Kidney capillary endothelial cell (primary cell): ENCODE measurements at places on chromosomes 13 and 19.

DNA sequence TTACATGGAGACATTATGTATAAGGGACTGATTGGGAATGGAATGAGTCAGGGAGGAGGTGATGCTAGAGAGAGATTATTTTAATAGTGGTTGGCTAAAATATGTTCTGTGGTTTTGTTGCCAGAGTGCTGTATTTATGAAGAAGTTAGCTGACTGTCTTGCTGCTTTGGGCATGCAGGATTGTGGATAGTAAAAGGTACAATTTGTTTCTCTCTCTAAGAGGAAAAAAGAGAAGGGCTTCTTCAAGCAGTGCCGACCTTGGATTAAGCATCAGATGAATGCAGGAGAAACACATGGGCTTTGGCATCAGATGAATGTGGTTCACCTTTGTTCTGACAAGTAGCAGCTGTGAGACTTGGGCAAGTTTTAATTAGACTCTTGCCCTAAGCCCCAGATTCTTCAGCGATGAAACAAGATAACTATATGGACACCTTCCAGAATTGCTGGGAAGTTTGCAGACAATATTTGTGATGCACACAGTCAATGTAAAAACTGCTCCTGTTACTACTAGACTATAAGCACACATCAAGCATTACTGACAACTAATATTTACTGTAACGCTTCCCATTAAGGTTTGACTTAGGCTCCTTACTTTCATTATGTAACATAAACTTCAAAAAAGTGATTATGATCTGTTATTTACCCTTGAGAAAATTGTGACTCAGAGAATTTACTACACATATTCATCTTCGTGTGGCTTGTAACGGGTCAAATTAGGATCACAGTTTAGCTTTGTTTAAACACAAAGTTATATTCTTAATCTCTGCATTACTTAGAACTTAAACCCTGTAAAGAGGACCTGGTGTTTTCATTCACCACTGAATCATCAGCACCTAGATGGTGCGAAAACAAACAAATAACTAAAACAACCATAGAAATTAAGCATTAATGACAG lies 824.0 kb downstream of the PCDH9 start:
- no peak for DNase-seq

DNA sequence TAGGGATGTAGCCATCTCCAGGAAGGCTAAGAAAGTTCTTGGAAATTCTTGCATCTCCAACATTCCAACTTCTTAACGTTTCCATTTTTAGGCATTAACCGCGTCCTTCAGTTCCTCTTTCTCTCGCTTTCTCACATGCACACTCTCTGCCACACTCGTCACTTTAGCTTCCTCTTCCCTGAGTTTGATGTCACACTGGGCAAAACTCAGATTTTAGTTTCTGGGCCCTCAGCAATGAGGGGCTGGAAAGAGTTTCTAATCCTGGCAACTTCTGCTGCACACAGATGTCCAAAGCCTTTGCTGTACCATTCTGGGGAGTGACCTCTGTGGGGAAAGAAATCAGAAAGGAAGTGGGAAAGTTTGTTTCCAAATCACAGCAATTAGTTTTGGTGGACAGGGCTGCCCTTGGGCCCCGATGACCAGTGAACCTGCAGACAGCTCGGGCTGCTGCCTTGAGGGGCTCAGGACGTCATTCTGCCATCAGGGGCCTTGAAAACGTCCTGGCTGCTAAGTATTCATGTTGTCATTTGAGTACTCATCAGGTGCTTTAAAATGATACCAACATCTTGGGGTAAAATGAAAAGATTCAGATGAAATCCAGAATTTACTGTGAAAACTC lies 89.3 kb downstream of the KL start:
- no peak for DNase-seq

DNA sequence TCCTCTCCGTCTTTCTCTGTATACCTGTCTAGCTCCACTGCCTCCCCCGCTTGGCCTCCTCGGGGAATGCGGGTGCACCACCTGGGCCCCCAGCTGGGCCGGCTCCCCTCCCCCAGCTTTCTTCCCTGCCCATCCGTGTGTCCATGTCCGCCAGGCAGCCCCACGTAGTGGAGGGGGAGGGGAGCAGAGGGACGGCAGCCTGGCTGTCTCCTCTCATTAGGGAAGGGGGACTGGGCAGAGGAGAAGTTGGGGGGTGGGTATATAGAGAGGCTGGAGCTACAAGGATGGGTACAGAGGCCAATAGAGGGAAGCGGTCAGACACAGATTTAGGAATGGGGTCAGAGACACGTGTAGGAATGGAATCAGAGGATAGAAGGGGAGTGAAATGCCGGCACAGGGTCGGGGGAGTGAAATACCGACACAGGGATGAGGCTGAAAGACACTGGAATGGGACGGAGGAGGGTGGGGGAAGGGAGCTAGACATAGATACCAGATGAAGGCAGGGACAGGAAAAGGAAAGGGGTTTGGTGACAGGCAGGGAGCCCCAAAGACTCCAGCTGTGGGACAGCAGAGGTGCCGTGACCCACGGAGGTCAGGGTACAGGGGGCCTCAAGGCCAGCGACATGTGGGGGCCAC lies 2.8 kb downstream of the NECTIN2 start:
- peak; percentile 25 for DNase-seq

GRCh38 chr19:49894879-49895565 lies 1.7 kb downstream of the IL4I1 start:
- DNase-seq, result no peak

GRCh38 chr13:110759710-110760109 lies 46.2 kb downstream of the ING1 start:
- no peak for DNase-seq

DNA sequence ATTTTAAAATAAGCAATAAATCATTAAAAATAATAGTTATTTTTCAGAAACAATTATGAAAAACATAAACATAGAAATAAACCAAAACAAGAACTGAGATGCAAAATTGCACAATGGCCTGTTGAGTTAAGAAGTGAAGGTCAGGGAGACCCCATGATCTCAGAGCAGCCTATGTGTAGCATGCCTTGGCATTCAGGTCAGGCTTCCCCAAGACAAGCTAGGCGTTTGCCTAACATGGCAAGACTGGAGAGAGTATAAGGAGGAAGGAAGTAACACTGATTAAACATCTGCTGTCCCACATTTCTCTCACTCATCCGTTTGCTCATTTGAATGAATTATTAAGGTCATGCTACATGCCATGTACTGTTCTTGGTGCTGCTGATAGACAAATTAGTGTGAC lies 291.8 kb downstream of the TSHZ3 start:
- DNase-seq, result no peak

DNA sequence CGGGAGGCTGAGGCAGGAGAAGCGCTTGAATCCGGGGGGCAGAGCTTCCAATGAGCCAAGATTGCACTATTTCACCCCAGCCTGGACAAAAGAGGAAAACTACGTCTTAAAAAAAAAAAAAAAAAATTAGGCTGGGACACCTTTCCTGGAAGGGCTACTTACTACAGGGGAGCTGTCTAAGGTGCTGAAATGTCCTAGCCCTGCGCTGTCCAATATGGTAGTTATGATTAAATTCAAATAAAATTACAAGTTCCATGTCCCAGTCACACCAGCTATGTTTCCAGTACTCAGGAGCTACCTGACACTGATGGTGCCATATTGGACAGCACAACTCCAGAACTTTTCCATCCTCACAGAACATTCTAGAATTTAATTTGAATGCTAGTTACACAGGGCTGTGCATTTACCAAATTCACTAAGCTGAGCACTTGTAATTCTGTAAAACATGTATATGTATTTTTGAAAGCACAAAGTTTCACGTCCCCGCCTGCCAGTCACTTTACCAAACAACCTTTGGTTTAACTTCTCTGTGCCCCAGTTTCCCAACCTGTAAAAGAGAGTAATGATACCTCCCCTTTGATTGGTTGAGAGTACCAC lies 9.2 kb upstream of the ZSCAN22 start:
- DNase-seq, result peak; percentile 18

- no peak for DNase-seq
Observed at GRCh38 chr13:85728811-85729210, 70.4 kb downstream of the SLITRK6 start.

DNA sequence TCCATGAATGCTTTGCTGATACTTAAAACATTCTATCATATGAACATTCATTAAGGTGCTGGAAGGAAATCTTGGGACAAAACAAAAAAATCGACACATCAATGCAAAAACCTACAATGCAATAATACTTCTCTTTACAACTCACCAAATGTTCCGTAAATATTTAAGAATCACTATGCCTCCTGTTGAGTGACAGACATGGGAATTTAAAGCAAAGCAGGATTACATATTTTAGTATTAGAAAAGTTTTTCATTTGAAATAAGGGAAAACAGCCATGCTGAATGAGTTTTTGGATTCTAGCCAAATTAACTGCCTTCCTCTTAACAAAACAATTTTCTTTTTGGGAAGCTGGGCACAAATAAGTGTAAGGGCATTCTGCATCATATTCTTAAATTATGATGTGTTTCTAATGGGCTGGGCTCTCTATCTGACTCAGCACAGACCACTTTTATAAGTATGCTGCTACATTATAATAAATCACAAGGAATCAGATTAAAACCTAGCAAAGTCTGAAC lies 93.7 kb downstream of the RBM26 start:
- no peak for DNase-seq

DNA sequence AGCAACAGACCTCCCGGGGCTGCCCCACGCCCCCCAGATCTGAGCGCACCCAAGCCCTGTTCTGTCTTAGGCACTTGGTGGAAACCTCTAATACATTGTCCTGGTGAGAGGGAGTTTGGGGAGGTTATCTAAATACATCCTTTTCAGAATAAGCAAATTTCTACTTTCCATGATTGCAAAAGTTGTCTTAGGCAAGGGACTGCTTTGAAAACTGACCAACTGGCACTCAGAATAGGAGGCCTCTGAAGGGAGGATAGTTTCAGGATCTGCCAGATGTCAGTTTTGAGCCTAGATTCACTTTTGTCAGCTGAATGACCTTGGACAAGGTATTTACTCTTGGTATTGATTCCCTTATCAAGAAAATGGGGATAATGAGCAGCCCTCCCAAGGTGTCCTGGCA lies 11.8 kb downstream of the SERP2 start:
- no peak for DNase-seq

- DNase-seq, result no peak
Observed at GRCh38 chr19:41442473-41443355, at the start of gene ERICH4. TSS of gene ERICH4 (plus strand) at chr19:41443156. CDS start at chr19:41443170, 14 bp downstream.

DNA sequence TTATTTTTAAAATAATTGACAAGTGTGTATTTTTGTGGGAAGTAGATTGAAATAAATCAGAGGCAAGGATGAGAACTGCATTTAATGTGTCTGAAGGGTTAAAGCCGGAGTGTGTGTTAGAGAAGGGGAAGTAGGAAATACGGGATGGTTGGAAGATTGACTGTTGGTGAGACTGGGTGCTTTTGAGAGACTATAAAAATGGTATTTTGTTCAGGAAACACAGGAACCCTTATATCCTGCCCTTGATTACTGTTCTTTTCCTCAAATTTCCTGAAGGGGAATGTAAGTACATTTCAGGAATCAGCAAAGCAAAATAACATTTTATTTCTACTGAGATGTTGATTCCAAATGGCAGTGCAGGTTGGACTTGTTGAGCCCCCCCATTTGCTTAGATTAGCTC lies 15.1 kb downstream of the IFT88 start:
- DNase-seq, result no peak

DNA sequence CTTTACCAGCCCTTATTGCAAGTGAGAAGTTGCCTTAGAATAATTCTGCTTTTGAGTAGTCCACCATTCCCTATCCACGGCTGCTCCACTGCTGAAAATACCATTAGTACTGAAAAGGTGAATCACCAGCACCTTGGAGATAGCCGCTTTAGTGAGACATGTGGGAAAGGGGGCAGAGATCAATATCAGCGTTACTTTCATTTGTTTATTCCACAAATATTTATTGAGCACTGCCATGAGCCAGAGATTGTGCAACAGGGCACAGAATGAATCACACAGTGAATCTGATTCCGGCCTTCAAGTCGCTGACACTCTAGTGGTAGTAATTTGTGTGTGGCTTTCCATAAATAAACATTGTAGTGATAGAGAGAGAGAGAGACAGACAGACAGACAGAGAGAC lies 31.5 kb upstream of the MYO16 start:
- DNase-seq, result no peak

- no peak for DNase-seq
Observed at GRCh38 chr13:78087966-78088678, 169.5 kb upstream of the EDNRB start.

DNA sequence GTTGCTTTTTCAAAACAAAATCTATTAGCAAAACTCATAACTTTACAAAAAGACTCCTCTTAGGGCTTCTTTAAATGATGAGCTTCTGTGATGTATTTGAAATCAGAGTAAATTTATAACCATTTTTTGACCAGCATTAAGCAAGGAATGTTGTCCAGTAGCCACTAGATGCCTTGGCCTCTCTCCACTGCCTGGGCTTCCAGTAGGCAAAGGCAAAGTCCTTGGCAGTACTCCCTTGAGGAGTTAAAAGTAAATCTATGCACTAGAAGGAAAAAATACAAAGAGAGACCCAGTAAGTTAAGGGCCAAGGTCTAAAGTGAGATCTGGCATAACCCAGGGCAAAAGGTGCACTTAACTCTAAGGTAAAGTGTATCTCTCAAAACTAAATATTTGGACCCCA lies 9.5 kb downstream of the SERPINE3 start:
- no peak for DNase-seq

- no peak for DNase-seq
Observed at GRCh38 chr13:97124915-97125809, 97.0 kb upstream of the MBNL2 start.

DNA sequence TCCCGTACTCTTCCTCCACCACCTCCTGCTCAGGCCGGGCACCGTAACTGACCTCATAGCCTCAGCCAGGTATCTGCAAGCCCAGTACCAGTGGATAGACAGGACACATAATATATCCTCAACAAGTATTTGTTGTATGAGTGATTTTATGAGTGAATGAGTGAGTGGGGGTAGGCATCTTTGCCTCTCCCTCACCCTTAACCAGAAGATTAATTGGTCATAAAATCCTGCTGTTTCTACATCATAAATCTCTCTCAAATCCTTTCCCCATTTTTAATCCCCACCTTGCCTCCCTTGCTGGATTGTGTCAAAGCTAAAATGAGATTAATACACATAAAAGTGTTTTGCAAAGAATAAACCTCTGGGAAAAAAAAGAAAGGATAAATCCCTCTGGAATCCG lies 44.4 kb upstream of the HMGB1 start:
- DNase-seq, result no peak

DNA sequence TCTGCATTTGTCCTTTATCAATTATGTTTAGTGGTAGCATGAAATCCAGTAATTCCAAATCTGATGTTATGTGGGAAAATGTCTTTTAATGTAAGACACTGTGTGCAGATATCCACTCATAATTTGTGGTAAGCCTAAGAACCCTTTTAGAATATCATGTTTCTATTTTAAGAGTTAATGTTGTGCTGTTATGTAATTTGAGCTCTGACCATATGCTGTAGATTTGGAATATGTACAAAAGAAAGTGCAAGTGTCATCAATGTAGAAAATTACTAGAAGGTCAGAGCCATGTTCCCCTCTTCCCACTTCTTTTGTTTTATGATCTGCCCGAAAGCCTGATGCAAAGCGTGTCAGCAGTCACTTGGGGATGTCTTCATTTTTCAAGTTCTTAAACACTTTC lies 44.5 kb downstream of the SCEL start:
- no peak for DNase-seq

DNA sequence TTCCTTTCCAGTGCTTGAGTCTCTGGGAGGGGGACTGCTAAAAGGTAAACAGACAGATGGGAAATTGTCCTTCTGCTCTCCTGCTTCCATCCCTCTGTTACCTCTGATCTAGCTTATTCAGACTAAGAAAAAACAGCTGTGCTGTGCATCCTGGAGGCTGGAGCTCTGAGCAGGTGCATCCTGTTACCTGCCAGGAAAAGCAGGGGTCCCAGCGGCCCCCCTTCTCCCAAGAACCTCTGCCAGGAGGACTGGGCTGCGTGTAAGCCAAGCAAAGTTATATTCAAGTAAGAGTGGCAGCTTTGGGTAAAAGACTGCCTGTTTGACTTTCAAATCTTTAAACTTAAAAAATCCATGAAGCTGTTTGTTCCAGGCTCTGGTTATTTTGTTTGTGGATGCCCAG lies 75.1 kb downstream of the C13orf42 start:
- DNase-seq, result no peak
